ENCODE measurements at places on chromosomes 6 and 20. TPM values are rescaled to one million over a fixed set of nuclear protein-coding genes. Genes with fewer than 3 reads are reported as not detected.

GRCh38 chr6:35048631-35049083 lies 92.5 kb downstream of the TCP11 start:
- peak; percentile 32 for DNase-seq

Gene MAP1LC3A
- total RNA-seq = 1.5 TPM

- no peak for DNase-seq
Measured at GRCh38 chr6:155378276-155378675, 64.0 kb upstream of the TFB1M start.

GRCh38 chr20:23225407-23226060 lies 125.1 kb upstream of the NXT1 start:
- DNase-seq = peak; percentile 40

- no peak for DNase-seq
Measured at GRCh38 chr20:53513168-53513488, 80.5 kb downstream of the ZNF217 start.

Gene TASP1
- 9.6 TPM for total RNA-seq

- no peak for DNase-seq
Measured at GRCh38 chr6:148851683-148852556, 105.1 kb downstream of the UST start.

Gene MYH7B
- not detected for total RNA-seq

Gene PSORS1C2
- total RNA-seq = not detected

- no peak for DNase-seq
Measured at GRCh38 chr6:40376113-40376650, 211.0 kb downstream of the LRFN2 start.

DNA sequence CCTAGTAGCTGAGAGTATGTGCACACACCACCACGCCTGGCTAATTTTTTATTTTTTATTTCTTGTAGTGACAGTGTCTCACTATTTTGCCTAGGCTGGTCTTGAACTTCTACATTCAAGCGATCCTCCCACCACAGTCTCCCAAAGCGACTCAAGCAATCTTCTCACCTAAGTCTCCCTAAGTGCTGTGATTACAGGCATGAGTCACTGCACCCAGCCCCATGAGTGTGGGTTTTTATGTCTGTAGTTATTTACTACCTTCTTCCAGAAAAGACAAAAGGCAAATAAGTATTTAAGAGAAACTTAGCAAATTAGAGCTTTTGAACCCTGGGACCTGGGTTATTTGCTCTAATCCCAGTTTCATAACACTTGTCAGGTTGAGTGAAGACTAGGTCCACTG lies 92.3 kb upstream of the HCRTR2 start:
- DNase-seq = no peak

- DNase-seq = no peak
Measured at GRCh38 chr6:49339096-49339495, 124.0 kb downstream of the MMUT start.

GRCh38 chr6:129134535-129134934 lies 251.6 kb downstream of the LAMA2 start:
- no peak for DNase-seq

GRCh38 chr20:6765469-6766058 lies 1.9 kb upstream of the BMP2 start:
- peak; percentile 38 for DNase-seq

- no peak for DNase-seq
Measured at GRCh38 chr6:125587666-125588632, 161.5 kb upstream of the HEY2 start.

Gene PHACTR1
- total RNA-seq = 13.2 TPM

- no peak for DNase-seq
Measured at GRCh38 chr6:132749111-132749510, 8.6 kb downstream of the VNN2 start.

DNA sequence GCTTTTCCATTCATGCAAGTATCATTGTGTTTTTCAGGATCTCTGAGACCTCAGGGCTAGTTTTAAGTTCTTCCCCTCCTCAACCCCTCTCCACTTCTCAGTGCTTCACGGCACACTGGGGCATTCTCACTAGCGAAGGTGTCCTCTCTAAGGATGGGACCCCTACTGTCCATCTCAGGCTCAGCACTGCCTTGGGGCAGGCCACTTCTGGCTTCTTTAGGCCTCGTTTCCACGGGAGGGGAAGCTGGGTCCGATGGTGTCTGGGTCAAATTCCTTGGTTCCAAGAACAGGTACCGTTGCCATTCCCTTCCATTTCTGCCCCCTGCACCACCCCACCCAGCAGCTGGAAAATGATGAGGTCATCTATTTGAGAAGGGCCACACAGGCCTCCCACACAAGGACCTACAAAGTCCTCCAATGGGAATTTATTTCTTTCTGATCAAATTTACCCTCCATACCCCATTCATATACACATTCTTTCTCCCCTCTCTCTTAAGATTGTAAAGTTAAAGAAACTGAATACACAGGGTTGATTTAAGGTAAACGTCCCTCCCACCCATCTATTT lies 17.2 kb downstream of the GNAS start:
- no peak for DNase-seq

DNA sequence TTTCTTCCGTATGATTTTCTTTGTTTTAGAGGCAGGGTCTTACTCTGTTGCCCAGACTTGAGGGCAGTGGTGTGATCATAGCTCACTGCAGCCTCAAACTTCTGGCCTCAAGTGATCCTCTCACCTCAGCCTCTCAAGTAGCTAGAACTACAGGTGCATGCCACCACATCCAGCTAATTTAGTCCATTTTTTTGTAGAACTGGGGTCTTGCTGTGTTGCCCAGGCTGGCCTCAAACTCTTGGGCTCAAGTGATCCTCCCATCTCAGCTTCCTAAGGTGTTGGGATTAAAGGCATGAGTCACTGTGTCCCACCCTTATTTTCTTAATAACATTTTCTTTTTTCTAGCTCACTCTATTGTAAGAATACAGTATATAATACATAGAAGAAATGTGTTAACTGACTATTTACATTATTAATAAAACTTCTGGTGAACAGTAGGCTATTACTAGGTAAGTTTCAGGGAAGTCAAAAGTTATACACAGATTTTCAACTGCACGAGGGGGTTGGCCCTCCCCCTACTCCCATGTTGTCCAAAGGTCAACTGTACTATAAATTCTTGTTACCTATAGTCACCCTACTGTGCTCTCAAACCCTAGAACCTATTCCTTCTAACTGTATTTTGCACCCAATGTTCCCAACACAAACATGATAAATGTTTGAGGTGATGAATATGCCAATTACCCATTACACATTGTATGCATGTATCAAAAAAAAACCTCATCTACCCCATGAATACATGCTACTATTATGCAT lies 56.3 kb downstream of the PXDC1 start:
- no peak for DNase-seq

- DNase-seq = no peak
Measured at GRCh38 chr6:18235524-18235923, 28.8 kb downstream of the DEK start.

DNA sequence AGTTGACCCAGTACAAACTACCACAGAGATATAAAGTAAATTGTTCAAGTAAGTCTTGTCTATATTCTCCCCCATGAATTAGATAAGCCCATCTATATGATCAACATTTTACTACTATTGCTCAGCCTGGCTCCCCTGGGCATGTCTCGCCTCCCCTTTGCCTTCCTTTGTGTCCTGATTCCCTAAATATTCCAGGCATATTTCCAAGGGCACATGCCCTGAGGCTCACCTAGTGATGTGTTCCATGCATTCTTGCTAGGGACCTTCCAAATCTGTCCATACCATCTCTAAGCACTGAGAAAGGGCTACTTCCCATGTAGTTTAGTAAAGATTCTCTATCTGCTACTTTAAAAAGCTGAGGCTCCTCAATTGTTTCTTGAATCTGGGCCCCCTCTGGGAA lies 309.5 kb upstream of the PRND start:
- DNase-seq = no peak

- no peak for DNase-seq
Measured at GRCh38 chr6:117951783-117952182, 44.7 kb downstream of the SLC35F1 start.

Gene EPB41L1
- 8.5 TPM for total RNA-seq

DNA sequence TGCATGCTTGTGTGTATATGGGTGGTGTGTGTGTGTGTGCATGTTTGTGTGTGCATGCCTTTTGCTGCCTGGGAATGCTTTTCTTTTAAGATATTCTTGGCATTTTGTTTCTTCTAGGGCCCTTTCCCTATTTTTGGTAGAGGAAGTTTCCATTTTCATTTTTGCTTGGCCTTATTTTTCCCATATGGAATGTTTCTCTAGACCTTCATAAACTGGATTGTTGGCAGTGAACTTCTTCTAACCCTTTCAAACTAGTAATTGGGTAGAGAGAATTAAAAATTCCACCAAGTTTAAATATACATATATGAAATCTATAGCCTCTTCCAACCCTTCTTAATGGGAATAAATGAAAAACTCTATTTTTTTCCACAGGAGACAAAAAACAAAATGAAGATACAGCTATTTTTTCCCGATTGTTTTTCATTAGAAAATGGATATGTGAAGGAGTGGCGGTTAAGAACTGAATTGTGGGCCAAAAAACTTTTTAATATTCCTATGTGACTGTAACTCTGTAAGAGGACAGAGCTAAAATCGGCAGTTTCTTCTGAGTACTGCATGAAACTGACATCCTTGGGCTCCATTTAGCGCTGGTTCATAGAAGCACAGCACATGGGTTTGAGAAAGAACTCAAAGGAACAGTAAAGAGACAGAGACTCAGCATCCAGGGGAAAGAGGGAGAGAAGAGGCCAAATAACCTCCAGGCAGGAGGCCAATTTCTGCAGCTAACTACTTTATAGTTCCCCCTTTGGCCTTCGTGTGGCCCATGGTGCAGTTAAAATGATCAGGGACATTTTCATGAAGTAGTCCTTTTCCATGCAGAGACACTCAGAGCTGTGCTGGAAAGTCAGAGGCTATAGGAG lies 102.1 kb downstream of the TMEM170B start:
- DNase-seq = no peak

DNA sequence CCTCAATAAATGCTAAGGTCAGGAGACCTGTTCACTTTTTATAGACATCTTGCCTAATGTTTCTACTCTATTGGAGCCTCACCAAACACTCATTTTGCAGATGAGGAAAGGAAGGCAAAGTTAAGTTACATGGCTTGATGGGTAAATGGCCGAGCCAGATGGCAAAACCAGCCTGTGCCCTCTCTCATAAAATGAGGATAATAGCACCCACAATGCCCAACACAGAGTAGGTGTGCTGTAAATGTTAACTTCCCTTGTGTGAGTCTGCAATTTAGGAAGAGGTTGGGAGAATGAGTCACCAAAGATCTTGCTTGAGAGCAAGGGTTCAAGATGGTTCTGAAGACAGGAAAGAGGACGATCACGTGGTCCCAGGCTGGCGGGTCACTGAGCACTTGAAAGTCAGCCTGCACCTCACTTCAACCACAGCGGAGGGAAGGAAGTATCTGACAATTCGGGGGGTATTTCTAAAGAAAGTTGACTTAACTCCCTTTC lies 3.3 kb downstream of the KCNK5 start:
- DNase-seq = peak; percentile 38

GRCh38 chr6:157693867-157694266 lies 129.2 kb upstream of the SNX9 start:
- no peak for DNase-seq

- DNase-seq = peak; percentile 15
Measured at GRCh38 chr6:19210849-19211590, 626.1 kb upstream of the ID4 start.

DNA sequence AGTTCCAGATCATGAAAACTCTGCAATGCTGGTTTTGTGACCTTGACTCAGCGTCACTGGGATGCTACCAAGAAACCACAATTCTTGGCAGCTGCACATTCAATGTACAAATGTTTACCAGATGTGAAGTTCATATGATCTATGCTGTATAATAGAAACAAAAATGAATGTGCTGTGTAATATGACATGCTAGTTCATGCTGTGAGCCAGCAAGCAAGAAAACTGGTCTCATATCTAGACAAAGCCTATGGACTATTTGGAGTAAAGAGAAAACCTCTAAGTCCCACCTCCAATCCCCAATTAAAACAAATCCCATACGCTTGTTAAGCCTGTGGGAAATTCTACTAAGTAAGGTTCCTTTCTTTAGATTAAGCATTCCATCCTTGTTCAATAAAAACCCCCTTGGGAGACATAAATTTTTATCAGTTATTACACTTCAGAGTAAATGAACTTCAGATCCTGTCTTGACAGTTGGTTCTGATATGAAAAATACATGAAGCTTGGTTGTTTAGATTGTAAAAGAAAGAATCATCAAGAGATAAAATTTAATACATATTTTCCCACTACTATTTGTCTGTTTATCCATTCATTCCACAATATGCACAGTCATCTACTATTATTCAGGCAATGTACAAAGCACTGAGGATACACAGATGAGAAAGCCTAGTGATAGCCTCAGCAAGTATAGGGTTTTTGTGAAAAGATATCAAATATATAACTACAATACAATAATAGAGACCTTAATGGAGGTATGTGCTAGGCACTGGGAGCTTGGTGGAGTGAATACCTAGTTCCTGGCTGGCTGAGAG lies 20.1 kb downstream of the COL21A1 start:
- peak; percentile 45 for DNase-seq

GRCh38 chr6:160462551-160463109 lies 114.5 kb downstream of the SLC22A3 start:
- DNase-seq = peak; percentile 71

DNA sequence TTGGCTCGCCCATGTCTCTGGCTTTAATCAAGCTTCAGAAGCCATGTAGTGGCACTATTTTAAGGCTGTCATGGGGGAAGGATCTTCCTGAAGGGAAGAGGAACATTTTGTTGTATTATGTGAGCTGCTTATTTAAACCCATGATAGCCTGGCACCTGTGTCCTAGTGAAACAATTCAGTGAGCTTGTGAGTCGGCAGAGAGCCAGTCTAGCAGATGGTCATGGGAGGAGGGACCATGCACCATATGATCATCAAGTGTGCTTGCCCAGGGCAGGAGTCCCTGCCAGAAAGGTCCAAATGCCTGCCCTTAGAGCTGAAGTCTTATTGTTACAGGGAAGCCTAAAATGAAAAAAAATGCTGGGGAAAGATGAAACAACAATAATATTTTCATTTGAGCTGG lies 132.9 kb downstream of the PRDM13 start:
- DNase-seq = no peak

GRCh38 chr6:56204134-56204533 lies 43.2 kb downstream of the COL21A1 start:
- no peak for DNase-seq

DNA sequence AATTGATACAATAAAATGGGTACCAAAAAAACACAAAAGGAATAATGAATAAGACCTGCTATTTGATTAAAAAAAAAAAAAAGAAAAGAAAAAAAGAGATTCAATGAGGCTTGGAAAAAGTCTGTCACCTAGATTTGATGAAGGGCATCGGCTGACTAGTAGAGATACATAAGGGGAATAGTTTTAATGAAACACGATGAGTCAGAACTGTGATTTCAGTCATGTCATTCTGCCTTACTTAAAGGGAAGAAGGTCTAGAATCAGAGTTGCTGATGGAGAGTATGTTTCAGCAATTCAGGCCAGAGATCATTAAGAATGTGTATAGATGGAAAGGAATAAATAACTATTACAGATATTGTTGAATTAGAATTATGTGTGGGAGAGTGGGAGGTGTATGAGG lies 565.9 kb upstream of the RNF217 start:
- DNase-seq = no peak

Gene APOM
- 0.18 TPM for total RNA-seq

- DNase-seq = no peak
Measured at GRCh38 chr6:150159757-150160156, 16.9 kb downstream of the PPP1R14C start.

GRCh38 chr6:72792692-72793091 lies 170.8 kb downstream of the KCNQ5 start:
- no peak for DNase-seq

Data from Daoy (cell line).